AG09309 (cell line): ENCODE measurements at places on chromosomes 4 and X.

- DNase-seq: no peak
These were observed 49.3 kb upstream of the CD40LG start for GRCh38 chrX:136598631-136599030.

DNA sequence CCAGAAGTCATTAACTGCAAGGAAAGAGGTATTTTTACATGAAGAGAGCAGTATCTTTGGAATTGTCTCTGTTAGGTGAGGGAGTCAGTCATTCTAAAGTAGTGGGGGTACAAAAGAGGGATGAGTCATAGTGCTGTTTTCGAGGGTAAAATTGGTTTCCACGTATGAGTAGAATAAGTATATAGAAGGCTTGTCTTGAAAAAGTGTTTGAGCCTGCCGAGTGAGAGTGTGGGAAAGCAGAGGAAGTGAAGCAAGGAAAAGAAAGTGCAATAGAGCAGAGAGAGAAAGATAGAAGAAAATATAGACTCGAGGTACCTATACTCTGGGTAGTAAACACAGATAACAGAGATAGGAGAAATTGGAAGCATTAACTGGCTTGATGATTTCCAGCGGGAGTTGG is 696.4 kb downstream of the DMD start:
- no peak for DNase-seq

GRCh38 chr4:184599492-184600135 is 49.6 kb downstream of the CASP3 start:
- peak; percentile 31 for DNase-seq

- DNase-seq: no peak
These were observed 121.1 kb upstream of the NDST4 start for GRCh38 chr4:115234405-115235093.

GRCh38 chr4:46505131-46505530 is 115.2 kb upstream of the GABRA2 start:
- no peak for DNase-seq

DNA sequence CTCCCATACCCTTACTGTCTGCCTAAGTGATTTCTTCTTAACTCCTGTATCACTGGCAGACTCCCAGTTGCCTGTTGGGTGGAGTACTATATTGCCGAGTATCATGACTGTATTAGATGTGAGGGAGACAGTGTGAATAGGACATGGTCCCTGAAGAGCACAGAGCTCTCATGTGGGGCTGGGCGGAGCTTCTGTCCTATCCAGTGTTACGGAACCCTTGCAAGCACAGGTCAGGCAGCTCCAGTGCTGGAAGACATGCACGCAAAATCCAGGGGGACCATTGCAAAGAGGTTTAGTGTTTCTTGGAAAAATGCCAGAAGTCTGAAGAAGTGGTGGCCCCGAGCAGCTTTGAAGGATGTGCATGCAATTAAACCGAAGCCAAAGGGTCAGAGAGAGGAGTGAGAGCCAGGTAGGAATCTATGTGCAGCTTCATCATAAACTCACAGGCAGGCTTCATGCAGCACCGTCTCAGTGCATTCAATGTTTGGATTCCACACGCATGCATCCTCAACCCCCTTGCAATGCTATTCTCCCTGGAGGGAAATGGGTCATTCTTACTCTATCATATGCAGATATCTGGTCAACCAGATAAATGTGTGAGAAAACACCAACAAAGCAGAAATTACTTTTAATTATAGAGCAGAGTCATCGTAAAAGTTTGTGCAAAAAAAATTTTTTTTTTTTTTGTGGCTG is 49.7 kb upstream of the DHRSX start:
- DNase-seq: no peak

GRCh38 chrX:81174286-81174685 is 27.4 kb downstream of the HMGN5 start:
- DNase-seq: no peak

- DNase-seq: no peak
These were observed 313.1 kb upstream of the TACR3 start for GRCh38 chr4:104032896-104033295.
